Activated naive CD4-positive, alpha-beta T cell treated with anti-CD3 and anti-CD28 coated beads for 36 hours (primary cell): ENCODE measurements at places on chromosomes 1 and 21. TPM values are rescaled to one million over a fixed set of nuclear protein-coding genes. Genes with fewer than 3 reads are reported as not detected.

- no peak for DNase-seq
Measured at GRCh38 chr1:73998348-73998959, 199.5 kb downstream of the LRRIQ3 start.

- DNase-seq = no peak
Measured at GRCh38 chr1:226953175-226953800, 13.2 kb downstream of the COQ8A start.

DNA sequence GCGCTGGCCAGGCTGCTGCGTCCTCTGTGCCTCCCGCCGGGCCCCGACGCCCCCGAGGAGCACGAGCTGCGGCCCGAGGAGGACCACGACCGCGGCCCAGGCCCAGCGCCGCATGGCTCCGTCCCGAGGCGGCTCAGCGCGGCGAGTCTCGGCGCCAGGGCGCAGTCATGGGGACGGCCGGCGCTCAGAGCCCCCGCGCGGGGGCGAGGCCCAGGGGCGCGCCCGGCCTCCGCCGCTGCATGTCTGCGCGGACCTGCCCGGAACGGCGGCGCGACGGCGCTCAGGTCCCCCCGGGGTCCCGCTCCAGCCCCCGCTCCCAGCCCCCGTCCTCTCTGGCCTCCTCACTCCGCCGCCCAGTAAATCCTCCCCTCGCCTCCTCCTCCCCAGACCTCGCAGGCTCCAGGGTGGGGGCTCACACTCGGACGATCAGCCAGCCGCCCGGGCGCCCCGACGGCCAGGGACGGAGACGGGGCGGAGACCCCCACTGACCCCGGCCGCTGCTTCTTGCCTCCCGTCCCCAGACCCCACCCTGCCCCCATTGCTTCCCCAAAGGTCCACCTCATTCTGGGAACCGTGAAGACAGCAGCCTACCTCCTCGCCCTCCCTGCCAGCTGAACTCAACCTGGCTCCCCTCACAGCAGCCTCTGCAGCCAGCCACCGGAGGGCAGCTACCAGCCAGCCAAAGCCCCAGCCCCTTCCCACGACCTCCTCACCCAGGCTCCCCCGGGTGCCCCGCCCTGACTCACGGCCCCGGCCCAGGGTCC is at the start of gene C1QTNF12:
Gene C1QTNF12 (minus strand): TSS at position 146 of the 764 bp plus-strand sequence. CDS start 32 bp downstream, at position 114.
- DNase-seq = no peak

- DNase-seq = no peak
Measured at GRCh38 chr1:234954613-234955012, 174.0 kb downstream of the TOMM20 start.

HSF2BP gene
- total RNA-seq = 2.1 TPM

- no peak for DNase-seq
Measured at GRCh38 chr21:25756190-25756932, 21.6 kb downstream of the GABPA start.

NOTCH2 gene
- 45.6 TPM for total RNA-seq

ETV3L gene
- not detected for total RNA-seq

DNA sequence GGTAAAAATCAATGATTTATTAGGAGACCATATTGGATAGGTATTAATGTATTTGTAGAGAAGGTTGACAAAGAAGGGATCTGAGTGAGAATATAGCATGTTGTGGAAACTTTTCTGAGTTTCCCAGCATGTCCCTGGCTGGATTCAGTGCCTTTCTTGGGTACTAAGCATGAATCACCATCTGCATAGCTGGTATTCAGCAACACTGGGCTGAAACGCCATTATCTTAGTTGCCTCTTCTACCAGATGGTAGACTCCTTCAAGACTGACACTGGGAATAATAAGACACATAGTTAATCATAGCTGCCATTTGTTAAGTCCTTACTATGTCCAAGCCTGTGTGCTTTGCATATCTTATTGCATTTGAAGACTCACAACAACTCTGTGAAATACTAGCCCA is 45.5 kb downstream of the ATP5PF start:
- DNase-seq = no peak

- DNase-seq = no peak
Measured at GRCh38 chr1:114219172-114219868, 65.7 kb upstream of the SYT6 start.

DNA sequence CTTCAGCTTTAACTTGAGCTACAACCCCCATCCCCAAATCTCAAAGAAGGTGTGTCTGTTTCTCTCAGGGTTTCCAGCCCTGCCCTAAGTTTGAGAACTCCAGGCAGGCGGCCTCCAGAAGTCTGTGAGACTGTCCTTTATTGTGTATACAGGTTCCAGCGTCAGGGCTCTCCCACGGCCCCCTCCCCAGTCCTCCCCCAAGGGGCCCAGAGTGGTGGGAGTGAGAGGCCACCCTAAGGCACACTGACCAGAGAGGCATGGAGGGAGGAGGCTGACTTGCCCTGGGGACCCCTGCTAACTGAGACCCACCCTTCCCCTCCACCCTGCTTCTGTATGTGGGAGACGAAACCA is 4.0 kb downstream of the HSPB7 start:
- no peak for DNase-seq

MAEL gene
- 0.24 TPM for total RNA-seq

DMBX1 gene
- not detected for total RNA-seq

GRCh38 chr1:156910309-156910782 is 10.1 kb upstream of the LRRC71 start:
- peak; percentile 63 for DNase-seq

GRCh38 chr21:40385883-40386282 is 461.1 kb downstream of the DSCAM start:
- no peak for DNase-seq

GRCh38 chr1:175204330-175204729 is 11.8 kb upstream of the KIAA0040 start:
- peak; percentile 52 for DNase-seq

DNA sequence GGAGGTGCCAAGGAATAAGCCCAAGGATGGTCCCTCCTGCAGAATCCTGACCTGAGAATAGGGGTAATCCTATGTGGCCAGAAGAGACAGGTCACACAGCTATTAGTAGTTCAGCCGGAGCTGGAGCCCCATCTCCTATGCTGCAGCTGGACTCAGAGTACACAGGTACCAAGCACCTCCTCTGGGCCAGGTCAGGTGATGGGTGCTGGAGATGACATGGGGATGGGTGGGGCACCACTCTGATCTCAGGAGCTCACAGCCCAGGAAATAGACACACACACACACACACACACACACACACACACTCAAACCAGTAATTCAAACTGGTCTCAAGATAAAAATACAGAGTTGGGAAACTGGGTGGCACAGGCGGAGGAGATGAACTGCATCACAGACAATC is 54.2 kb upstream of the SSBP3 start:
- DNase-seq = peak; percentile 65

DNA sequence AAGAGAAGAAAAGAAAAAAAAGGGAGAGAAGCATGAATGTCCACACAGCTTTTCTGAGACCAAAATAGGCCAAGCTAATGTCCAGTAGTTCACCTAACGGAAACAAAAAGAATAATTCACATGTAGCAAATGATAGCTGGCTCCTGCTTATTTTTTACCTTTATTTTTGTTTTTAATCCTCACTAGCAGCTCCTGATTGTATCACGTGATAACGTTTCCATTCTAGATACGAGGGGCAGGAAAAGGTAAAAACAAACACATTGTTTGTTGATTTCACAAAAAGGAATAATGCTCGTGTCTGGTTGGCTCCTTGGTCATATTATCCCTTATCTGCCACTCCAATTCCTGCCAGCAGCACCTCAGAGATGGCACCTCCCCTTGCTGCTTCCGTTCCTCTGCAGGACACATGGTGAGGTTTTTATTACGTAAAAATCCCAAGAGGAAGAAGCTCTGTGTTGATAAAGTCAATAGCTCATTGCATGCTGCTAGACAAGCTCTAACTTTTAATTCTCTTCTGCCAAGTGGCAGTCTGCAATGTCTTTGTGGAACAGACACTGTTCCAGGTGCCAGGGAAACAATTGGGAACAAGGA is 201.7 kb downstream of the CRB1 start:
- DNase-seq = no peak

DNA sequence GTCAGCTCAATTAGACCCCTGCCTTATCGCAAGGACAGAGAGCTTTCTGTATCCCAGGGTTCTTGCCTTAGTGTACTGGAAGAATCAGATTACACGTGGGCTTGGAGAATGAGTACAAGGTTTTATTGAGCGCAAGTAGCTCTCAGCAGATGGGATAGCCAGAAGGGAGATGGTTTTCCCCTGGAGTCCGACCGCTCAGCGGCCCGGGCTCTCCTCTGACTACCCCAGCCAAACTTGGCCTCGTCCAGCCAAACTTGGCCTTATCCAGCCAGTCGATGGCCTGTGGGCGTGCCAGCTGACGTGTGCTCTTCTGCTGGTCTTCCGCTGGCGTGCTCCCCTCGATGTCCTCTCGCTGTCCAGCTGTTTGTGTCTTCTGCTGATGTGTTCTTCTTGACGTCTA is 136.9 kb downstream of the SYT14 start:
- DNase-seq = no peak

DNA sequence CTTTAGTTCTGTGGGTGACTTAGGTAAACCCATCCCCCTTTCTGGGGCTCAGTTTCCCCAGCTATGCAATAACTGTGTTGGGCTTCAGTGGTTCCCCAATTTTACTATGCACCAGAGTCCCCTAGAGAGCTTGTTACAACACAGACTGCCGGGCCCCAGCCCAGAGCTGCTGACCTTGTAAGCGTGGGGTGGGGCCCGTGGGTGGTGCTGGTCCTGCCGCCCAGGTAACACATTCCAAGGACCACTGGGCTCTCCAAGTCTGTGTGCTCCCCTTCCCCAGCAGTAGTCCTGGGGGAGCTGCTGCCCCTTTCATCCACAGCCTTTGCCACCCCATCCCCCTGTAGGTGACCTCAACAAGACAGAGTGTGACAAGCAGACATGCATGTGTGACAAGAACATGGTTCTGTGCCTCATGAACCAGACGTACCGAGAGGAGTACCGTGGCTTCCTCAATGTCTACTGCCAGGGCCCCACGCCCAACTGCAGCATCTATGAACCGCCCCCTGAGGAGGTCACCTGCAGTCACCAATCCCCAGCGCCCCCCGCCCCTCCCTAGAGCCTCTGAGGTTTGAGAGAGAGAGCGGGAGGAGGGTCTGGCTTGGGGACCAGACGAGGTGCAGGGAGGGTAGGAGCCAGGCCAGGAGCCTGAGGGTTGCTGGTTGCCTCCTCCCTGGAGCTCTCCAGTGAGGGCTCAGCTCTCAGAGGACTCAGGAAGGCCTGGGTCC is 8.9 kb downstream of the PLA2G2F start:
- DNase-seq = no peak

DHCR24 gene
- 64.8 TPM for total RNA-seq

GRCh38 chr1:16378443-16378842 is 11.4 kb downstream of the SZRD1 start:
- DNase-seq = no peak

- DNase-seq = no peak
Measured at GRCh38 chr1:186113461-186113860, 261.6 kb downstream of the TPR start.

DNA sequence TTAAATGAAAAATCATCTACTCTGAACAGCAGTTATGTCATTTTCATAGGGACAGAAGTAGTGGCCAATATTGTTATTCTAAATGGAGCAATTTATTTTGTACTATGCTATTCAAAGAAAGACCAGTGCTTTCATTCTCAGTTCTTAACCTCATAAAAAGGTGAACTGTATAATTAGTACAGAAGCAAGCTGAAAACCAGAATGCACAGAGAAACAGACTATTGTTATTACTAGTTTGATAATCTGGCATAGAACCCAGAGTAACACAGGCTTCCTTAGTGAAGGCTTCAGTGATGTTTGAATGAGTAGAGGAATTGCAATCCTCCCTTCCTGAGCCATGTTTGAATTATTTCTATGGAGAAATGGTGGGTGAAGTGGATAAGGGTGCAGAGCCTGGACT is 131.6 kb upstream of the LRRC7 start:
- no peak for DNase-seq

SLFNL1 gene
- 0.12 TPM for total RNA-seq

TLCD4 gene
- total RNA-seq = 0.07 TPM

DNA sequence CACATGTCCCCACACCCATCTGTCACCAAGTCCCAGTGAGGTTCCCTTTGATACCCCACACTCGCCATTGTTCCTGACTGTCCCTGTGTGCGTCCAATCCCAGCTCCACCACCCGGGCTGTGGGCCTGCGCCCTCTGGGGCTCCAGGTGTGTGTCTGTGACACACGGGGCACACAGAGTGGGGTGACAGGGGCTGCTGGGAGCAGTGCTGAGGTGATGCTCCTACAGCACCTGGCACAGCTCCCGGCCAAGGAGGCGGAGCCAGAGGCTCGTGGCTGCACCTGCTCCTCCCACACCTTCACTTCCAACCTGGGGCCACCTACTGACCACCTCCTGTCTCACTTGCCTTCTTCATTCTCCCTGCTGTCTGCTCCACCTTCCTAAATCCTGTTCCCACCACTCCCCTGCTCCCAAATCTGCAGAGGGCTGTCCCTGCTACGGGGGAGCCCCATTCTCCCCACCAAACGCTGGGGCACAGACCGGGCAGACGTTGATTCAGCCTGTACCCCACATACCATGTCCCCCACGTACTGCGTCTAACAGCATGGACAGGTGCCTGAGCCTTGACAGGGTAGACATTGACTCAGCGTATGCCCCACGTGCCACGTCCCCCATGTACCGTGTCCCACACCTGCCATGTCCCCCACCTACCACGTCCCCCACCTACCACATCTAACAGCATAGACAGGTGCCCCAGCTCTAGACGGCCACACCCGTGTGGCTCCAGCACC is 16.4 kb downstream of the WDR4 start:
- no peak for DNase-seq

DNA sequence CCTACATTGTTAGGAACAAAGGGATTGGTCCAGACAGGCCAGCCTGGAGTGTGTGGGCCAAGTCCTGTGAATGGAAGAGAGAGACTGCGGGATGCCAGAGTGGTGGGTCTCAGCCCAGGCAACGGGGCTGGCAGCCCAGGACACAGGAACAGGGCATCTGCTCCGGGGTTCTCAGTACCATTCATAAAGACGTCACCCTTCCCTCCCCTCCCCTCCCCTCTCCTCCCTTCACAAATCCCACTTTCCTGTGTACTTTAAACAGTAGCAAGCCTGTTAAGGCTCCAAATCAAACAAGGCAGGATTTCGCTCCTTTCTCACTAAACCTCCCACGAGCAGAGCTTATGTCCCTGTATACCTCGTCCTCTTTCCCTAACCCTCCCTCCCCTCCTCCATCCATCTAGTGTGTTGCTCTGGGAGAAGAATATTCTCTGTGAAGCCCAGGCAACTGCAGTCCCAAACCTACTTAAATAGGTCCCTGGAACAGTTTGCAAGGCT is 4.2 kb upstream of the PLXNA2 start:
- DNase-seq = no peak

TMPRSS2 gene
- total RNA-seq = not detected

- no peak for DNase-seq
Measured at GRCh38 chr1:184299406-184299790, 87.4 kb upstream of the C1orf21 start.
